ENCODE measurements at places on chromosomes 11 and 22.

- DNase-seq, result no peak
These were observed 7.3 kb downstream of the UBE2L6 start for GRCh38 chr11:57560146-57560545.

DNA sequence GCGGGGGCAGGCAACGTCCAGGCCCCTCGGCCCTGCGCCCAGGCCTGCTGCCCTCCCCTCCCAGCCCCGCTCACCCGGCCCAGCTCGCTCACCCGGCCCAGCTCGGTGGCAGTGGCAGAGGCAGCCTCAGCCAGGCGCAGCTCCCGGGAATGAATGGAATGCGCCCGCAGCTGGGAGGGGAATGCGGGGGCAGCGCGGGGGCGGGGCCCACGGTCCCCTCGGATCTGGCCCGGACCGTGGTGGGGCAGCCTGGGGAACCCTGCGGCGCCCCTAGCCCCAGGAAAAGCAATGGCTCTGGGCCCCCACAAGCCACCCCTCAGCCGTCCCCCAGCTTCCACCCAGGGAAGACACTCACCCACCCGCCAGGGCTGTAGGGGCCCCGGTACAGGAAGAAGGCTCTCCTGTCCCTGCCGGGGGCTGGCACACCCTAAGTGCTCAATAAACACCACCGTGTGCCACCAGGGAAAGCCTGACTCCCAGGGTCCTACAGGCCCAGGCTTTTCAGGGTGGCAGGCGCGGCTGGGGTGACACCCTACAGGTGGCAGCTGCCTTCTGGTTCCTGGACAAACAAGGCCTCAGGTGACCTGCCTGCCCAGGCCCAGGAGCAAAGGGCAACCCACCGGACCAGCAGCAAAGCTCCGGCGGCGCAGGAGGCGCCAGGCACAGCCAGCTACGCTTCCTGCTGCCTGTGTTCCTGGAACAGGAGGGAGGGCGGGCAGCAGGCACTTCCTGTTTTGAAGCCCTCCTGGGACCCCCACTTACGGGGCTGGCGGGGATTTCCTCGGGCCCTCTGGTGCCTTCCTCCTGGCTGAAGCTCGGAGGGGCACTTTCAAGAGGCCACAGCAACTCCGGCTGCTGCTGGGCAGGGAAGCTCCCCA, 13.8 kb downstream of the PLXNB2 start:
- DNase-seq, result no peak

DNA sequence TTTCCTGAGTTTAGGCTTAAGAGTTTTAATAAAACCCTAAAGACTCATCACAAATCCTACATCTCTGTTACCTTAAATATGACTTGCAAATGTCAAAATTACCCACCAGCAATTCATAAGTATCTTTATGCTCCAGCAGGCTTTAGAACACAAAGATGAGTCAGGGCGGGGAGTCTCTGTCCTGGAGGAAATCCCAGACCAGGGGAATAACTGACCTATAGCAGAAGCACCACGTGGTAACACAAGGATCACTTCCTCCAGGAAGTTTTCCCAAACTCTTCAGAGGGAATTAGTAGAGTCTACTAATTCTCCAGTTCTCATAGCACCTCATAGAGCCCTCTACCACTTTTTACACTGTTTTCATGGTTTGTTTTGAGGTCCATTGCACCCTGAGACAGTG, 217.0 kb downstream of the NAV2 start:
- no peak for DNase-seq

DNA sequence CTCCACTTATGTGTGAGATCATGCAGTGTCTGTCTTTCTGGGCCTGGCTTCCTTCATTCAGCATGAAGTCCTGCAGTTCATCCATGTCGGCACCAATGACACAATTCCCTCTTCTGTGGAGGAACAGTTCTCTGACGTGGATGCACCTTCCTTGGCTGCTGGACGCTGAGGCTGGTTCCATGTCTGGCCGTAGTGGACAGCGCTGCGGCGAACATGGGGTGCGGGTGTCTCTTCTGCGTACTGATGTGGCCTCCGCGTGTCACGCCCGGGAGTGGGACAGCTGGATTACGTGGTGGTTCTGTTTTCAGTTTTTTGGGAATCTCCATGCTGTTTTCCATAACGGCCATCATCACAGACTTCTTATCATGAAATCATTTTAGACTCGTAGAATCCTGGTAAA, 16.9 kb upstream of the MUC2 start:
- no peak for DNase-seq

- no peak for DNase-seq
These were observed 17.3 kb downstream of the TRMU start for GRCh38 chr22:46352691-46353386.

- DNase-seq, result no peak
These were observed 93.8 kb upstream of the CLPB start for GRCh38 chr11:72528121-72528520.

- DNase-seq, result no peak
These were observed 43.3 kb downstream of the CYB5R2 start for GRCh38 chr11:7630002-7630401.

- DNase-seq, result no peak
These were observed 106.4 kb downstream of the EHF start for GRCh38 chr11:34727228-34727737.

GRCh38 chr11:68525930-68526329, 65.4 kb downstream of the PPP6R3 start:
- no peak for DNase-seq

DNA sequence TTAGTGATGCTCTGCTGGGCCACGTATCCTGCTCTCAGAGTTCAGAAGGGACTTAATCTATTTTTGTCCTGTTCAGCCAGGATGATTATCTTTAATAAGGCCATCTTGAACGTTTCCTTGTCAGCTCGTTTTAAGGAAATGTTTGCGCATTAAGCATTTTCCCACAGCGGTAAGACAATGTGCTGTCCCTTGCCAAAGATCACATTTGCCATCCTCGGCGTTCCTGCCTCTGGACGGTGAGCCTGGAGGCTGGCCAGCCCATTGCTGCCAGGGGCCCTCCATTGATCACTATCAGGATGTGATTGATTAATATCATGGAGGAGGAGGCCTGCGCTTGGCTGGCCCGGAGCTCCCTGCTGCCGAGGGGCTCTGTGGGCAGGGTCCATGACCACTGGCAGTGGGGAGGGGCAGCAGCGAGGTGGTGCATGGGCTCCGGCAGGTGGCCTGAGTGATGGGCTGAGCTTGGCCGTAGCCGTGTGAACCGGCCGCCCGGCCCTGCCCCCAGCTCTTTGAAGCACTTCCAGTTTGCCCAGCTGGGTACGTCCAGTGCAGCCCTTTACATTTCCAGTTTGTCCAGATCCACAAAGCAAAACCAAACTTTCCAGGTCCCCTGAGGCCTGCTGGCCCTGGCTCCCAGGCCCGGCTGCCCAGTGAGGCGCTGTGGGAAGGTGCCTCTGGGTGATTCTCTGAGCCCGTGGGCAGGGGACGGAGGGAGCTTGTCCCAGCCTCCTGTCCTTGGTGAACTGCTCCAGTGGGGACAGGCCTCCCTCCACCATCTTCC, 49.5 kb upstream of the SMIM38 start:
- DNase-seq, result no peak

GRCh38 chr11:31598454-31598853, 88.9 kb downstream of the ELP4 start:
- no peak for DNase-seq

DNA sequence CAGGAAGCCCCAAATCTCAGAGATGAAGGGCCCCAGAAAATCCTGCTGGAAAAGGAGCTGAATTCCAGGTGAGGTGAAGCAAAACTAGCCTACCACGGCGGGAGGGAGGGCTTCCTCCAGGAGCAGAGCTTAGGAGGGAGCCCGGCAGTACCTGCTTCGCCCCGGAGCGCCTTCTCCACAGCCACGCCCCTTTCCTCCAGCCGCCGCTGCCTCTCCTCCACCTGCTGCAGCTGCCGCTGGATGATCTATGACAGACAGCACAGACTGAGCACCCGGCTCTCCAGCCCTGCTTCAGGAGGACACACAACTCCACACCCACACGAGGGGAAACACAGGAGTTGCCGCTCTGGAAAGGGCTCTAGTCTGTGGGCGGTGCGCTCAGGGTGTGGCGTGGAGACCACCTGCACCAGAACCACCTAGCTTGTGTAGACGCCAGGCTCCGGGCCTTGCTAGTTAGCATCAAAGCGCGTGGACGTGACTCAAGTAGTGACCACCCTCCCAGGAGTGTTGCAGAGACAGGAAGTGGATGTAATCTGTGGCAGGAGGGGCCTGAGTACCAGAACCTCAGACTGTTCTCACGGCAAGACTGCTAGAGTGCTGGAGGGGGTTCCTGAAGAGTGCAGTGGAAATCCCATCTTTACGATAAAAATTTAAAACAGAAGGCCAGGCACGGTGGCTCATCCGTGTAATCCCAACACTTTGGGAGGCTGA, 34.6 kb upstream of the BID start:
- DNase-seq, result no peak

- no peak for DNase-seq
These were observed 6.4 kb upstream of the CCKBR start for GRCh38 chr11:6253197-6253596.

- DNase-seq, result no peak
These were observed 483.6 kb downstream of the MN1 start for GRCh38 chr22:27317971-27318428.

GRCh38 chr11:62882788-62883501, 2.2 kb downstream of the SLC3A2 start:
- no peak for DNase-seq

GRCh38 chr11:86153439-86153838, 84.6 kb upstream of the PICALM start:
- no peak for DNase-seq

- DNase-seq, result no peak
These were observed 5.8 kb downstream of the ARSA start for GRCh38 chr22:50621948-50622722.

DNA sequence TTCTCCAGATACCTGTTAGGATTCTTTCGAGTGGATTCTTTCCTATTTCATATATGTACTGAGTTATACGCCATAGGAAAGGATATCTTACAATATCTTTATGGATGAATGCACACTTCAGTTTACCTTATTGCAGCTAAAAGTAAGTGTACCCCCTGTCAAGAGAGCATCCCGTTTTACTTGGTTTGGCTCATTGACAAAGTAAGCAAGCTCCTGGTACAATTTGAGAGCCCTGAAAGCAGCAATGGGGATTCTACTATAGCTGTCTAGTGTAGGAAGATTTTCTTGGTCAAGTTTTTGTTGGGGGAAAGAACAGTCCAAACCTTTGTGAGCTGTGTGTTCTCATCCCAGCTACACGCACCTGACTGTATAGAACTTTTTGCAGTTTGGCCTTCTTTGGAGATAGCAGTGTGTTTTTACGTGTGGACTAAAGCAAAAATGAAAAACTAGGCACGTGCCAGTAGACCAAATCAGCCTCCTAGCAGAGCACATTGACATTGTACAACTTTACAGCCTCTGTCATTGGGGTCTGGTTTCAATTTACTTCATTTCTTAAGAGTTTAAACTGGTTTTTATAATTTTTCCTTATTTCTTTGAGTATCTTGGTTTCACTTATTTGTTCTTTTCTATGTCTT, 44.0 kb downstream of the PPP6R3 start:
- no peak for DNase-seq

- DNase-seq, result no peak
These were observed 124.5 kb upstream of the THY1 start for GRCh38 chr11:119547511-119547910.
